ENCODE measurements at places on chromosomes 16 and 17.
A peak's percentile ranks its signal among the peaks of the same experiment; 100 is the strongest.

- no peak for DNase-seq
Measured at GRCh38 chr16:71264299-71264698, 24.9 kb downstream of the CMTR2 start.

DNA sequence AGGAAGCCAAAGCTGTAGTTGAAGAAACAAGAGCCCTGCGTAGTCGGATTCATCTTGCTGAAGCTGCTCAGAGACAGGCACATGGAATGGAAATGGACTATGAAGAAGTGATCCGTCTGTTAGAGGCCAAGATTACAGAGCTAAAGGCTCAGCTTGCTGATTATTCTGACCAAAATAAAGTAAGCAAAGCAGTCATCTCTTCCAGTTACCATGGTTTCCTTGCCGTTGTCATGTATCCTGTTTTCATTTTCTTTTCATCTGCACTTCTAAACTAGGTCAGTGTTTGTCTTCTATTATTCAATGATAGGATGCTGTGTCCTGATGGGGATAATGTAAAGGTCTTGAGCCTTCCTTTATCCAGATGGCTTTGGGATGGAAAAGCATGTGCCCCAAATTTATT, 104.3 kb downstream of the STXBP4 start:
- DNase-seq: no peak

GRCh38 chr17:41537990-41538389, 9.9 kb upstream of the KRT19 start:
- no peak for DNase-seq

GRCh38 chr16:30132591-30132990, 9.6 kb upstream of the MAPK3 start:
- DNase-seq: no peak

- DNase-seq: peak; percentile 33
Measured at GRCh38 chr17:64306850-64307463, 43.9 kb upstream of the TEX2 start.

GRCh38 chr17:42078396-42079043, 19.8 kb downstream of the ZNF385C start:
- DNase-seq: no peak

GRCh38 chr17:7292729-7293128, 1.7 kb downstream of the YBX2 start:
- DNase-seq: no peak
